ENCODE measurements at places on chromosomes 16 and 17. TPM values are rescaled to one million over a fixed set of nuclear protein-coding genes. Genes with fewer than 3 reads are reported as not detected.

The KRTAP1-1 gene
- total RNA-seq, result not detected

The SMIM22 gene
- total RNA-seq, result not detected

The ALOX12B gene
- not detected for total RNA-seq

The NHERF2 gene
- 13.5 TPM for total RNA-seq

The BHLHA9 gene
- not detected for total RNA-seq

The ZNF469 gene
- total RNA-seq, result 0.41 TPM

The ABCC12 gene
- total RNA-seq, result 0.41 TPM

The CEMP1 gene
- 0.41 TPM for total RNA-seq

The SSTR5 gene
- total RNA-seq, result not detected

The NKIRAS2 gene
- total RNA-seq, result 31.4 TPM

The KRT27 gene
- total RNA-seq, result not detected

The TMEM238L gene
- not detected for total RNA-seq

The OR1A1 gene
- total RNA-seq, result not detected

The KRT222 gene
- total RNA-seq, result 5.7 TPM

The ZNF771 gene
- 9.0 TPM for total RNA-seq

The ENPP7 gene
- total RNA-seq, result not detected

The TMEM92 gene
- total RNA-seq, result not detected

The HLF gene
- total RNA-seq, result 8.6 TPM

The ALDOC gene
- total RNA-seq, result 56.7 TPM

The KRTAP2-1 gene
- not detected for total RNA-seq

The CDK5R1 gene
- 271 TPM for total RNA-seq

The ELP5 gene
- total RNA-seq, result 26.9 TPM

The NOS2 gene
- total RNA-seq, result 1.2 TPM

The CACNG5 gene
- total RNA-seq, result 2.9 TPM

Measured in frontal cortex (tissue), 4 donors.